Head of caudate nucleus (tissue), 42 donors: ENCODE measurements at places on chromosomes 7 and 10.
A peak's percentile ranks its signal among the peaks of the same experiment; 100 is the strongest.

DNA sequence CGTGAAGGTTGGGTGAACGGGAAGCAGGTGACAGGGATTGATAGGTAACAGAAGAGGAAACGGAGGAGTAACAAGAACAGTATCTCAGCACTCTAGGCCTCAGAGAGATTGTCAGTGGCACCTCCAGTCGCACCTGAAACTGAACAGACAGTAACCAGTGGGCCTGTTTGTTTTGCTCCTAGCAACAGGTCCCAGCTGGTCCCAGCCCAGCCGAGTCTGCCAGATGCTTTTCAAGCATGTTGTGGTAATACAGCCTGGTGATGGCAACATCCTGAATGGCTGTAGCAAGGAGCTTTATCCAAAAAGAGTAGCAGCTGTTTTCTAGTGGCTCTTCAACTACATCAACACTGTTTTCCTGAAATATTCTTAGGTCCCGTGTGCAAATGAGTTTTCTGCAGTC, 4.7 kb downstream of the CACNB2 start:
- DNase-seq = peak; percentile 24

GRCh38 chr10:78771260-78771659, 297.5 kb upstream of the ZMIZ1 start:
- DNase-seq = no peak

DNA sequence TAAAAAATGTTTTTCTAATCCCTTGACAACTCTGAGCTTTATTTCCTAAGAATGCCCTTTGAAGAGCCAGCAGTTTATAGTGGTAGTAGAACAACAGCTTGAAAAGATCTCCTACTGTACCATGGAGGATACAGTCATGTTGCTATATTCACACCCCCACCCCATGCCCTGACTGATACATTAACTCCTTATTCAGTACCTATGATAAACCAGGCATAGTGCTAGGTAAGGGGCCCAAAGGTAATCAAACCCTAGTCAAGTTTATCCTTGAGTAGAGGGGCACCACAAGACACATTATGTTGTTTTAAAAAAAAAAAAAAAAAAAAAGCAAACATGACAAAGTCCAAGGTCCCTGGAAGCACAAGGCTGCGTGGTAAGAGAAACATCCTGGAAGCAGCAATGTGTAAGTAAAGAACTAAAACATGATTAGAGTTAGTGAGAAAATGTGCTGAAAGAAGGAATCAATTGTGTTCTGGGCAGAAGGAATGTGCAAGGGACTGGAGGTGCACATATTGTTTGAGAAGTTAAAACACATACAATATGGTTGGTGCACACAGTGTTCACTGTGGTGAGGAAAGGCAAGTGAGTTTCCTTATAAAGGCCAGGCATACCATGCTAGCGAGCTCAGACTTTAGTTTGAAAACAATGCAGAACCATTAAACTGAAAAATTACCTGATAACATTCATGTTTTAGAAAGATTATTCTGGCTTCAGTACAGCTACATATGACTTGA, 51.2 kb downstream of the PDE1C start:
- DNase-seq = no peak

DNA sequence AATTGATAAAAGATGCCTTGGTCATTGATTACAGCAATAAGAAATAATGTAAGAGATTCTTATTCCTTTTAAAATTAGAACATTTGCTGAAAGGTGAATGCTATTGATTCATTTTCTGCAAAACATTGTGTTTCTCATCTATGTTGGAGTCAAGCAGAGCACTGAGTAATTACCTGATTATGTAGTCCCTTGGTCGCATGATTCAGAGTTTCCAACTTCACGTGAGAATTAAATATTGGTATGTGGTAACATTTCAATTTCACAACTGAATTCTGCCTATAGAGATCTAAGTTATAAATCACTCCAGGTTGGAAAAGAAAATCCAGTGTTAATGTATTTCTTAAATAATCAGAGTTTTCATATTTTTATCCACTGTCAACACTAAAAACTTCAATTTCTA, 701.4 kb downstream of the PHTF2 start:
- no peak for DNase-seq

- no peak for DNase-seq
Measured at GRCh38 chr7:115409682-115410433, 488.0 kb downstream of the MDFIC start.

DNA sequence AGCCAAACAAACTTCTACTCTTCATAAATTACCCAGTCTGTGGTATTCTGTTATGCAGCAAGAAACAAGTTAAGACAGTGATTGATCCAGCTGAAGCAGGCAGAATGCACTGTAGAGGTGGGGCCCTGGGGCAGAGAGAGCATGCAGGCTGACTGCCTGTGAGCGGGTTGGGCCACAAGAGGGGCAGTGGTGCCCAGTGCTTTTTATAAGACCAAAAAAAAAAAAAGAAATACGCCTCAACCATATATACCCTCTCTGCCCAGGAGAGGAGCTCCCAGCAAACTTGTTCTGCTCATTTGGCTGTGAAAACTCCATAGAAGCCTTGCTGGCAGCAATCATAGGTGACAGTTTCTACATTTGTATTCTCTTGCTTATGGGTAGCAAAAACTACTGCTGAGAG, 104.7 kb downstream of the SORBS1 start:
- no peak for DNase-seq

GRCh38 chr10:34884272-34884952, 69.3 kb upstream of the PARD3 start:
- DNase-seq = no peak

DNA sequence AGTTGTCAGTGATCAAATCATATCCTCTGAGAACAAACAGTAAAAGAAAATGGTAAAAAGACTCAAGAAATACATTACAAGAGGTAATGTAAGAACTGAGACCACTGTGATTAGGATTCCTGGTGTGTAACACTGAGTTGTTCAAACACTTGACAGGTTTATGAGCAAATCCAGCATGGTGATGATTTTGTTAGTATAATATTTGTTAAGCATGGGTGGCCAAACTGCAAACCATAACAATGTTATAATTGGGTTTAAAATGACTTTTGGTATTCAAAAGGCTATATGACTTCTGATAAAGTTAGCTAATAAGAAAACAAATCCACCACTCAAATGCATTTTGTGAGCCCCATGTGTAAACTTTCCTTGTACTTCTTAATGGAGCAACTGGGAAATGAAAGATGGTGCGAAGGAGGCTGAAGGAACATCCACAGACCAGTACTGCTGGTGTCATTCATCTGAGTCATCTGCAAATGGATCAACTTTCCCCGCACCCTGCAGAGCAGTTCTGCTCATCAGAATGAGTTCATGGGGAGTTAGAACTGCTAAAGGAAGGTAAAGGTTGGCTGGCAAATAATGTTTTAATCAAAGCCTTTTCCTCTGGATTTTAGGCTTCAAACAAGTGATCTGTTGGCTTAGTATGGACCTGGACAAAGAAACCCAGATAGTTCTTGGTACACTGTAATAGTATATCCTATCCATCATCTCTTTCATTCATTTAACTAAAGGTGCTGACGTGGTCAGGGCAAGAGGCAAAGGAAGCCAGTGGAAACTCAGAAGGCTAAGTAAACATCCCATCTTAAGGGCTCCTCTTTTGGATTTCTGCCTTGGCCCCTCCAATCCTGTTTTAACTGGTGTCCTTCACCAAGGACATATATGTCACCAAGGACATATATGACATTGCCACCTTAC, 45.0 kb downstream of the AFAP1L2 start:
- no peak for DNase-seq

DNA sequence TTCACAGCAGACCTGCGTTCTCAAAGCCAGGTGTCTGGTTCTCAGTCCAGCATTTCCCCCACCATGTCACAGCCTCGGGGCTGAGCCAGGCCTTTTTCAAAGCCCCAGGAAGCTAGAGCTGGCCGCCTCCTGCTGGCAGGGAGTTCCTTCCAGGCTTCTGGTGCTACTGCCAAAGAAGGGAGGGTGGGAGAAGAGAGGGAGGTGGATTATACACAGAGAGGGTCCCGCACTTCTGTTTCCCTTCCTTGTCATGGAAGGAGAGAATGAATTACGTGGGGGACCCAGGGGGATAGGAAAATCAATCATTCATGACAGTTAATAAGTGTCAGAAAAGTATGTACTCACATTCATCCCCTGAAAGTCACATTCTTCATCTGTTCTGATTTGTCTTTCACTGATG, 600 bp upstream of the LGI1 start:
- DNase-seq = peak; percentile 64

DNA sequence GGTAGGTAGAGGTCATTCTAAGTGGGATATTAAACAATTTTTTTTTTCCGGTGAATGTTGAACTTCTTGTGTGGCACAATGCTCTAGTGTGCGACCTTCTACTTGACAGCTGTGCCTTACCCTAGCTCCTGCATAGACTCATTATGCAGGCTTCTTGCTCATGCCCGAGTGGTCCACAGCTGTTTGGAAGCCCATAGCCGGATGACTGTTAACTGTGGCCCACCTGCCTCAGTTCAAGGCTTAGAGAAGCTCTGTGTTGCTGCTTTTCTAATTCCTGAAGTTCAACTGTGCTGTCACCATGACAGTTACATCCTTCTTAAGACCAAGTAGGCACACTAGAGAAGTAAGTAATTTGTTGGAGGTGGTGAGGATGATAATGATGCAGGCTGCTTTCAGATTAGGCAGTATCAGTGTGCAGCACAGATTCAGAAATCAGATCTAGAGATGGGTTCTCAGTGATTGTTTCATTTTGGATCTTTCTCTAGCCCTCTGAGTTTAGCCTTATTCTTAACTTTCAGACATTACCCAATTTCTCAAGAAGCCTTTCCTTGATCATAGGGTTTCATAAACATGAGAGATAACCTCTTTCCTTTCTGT, 278.4 kb downstream of the PHF14 start:
- DNase-seq = no peak

- no peak for DNase-seq
Measured at GRCh38 chr7:49805371-49806007, 32.1 kb downstream of the VWC2 start.

DNA sequence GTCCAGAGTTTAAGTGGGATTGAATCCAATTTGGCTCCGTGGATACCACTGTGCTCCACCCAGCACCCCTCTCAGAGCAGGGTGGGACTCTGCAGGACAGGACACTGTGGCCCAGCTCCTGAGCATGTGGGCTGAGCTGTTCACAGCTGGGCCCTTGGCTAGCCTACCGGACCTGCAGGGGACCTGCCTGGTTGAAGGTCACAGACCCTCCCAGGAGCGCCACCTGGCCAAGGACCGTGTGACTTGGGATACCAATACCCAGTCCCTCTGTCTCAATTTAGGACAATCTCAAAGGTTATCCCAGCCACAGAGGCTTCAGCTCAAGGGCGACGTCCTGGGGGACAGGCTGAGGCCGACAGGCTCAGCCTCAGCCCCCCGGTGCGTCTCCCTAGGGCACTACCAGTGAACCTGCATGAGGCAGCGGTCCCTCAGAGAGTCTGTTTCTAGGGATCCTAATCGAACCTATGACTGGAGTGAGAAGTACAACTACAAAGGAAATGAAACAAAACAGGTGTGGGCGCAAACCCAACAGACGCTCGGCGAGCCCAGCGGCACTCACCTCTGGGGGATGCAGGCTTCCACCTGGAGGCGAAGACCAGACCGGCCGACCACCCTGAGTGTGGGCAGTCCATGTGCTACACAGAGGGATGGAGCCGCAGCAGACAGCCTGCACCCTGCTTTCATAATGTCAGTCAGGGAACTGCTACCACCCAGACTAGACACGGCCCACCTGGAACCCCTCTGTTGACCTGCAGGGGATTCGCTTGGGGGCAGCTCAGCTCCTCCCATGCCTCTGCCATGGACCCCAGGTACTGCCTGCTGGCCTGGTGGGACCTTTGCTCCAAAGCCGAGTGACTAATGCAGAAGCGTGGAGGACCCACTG, 103.7 kb downstream of the PAXIP1 start:
- no peak for DNase-seq

DNA sequence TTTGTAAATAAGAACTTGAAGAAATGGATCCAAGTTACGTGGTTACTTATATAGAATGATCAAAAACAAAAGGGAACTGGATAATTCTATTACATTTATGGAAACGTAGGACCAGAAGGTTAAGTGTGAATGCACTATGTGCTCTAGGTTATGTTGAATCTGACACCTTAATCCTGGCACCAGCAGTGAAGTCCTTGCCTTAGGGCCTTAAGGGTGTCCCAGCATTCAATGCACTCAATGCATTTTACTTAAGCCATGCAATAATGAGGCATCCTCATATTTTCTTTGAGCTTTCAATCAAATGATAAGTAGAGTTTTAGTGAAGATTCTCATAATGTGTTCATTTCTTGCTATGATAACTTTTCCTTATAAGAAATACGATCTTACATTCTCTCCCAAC, 178.3 kb upstream of the AGR3 start:
- no peak for DNase-seq

DNA sequence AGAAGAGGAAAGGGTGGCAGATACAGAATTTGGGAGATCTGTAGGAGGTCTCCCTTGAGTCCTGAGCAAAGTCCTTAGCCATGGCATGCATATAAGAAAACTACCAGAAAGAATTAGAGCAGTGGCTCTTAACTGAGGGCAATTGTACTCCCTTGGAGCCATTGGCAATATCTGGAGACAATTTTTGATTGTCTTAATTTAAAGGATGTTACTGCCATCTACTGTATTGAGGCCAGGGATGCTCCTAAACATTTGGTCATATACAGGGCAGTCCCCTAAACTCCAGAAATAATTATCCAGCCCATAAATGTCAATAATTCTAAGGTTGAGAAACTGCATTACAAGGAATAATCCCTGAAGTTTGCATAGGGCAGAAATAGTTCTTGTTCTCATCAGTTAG, 136.4 kb upstream of the ODAD2 start:
- no peak for DNase-seq

DNA sequence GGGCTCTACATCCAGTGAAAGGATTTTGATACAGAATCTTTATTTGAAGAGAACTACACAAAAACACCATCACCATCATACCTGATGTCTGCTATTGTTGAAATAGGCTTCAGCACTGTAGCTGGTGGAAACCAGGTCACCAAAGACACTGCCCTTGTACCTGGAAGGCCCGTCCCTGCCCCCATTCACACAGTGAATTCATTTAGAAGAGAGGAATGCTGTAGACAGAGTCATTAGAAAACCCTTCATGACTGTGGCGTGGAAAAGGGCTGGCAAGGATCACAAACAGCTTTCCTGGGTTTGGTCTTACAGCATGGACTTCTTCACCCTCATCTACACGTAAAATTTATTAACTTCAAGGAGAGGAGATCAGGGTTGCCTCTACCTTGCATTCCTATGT, 202.0 kb upstream of the NRP1 start:
- DNase-seq = no peak

DNA sequence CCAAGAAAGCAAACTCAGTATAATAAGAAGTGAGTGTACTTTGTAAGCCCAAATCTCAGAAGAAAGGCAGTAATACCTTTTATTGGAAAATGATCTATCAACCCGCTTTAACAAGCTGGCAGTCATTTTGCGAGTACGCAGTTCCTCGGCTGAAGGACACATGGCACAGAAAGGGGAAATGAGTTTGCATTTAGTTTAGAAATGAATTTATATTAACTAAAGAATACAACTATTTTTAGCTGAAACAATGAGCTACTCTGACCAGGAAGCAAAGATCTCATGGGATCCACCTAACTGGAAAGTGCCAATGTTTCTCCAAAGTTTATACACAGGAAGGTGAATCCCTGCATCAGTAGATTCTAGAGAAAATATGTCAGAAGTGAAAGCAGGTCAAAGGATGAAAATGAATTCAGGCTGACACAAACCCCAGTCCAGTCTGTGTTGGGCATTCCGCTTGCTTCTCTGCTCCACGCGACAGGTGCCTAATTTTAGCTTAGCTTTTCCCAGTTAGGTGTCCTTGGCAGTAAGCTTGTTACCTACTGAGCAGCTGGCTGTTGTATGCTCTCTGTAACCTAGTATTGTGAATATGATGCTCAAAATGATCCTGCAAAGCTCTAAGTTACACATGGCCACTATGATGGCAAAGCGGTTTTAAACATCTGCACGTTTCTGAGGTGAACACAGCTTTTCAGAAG, 112.8 kb downstream of the LARP4B start:
- no peak for DNase-seq

GRCh38 chr7:73988197-73988596, 39.8 kb upstream of the ELN start:
- DNase-seq = peak; percentile 75
